ENCODE measurements at places on chromosomes 13 and 19. TPM values are rescaled to one million over a fixed set of nuclear protein-coding genes. Genes with fewer than 3 reads are reported as not detected.
A peak's percentile ranks its signal among the peaks of the same experiment; 100 is the strongest.

Gene AMH
- 2.6 TPM for total RNA-seq

DNA sequence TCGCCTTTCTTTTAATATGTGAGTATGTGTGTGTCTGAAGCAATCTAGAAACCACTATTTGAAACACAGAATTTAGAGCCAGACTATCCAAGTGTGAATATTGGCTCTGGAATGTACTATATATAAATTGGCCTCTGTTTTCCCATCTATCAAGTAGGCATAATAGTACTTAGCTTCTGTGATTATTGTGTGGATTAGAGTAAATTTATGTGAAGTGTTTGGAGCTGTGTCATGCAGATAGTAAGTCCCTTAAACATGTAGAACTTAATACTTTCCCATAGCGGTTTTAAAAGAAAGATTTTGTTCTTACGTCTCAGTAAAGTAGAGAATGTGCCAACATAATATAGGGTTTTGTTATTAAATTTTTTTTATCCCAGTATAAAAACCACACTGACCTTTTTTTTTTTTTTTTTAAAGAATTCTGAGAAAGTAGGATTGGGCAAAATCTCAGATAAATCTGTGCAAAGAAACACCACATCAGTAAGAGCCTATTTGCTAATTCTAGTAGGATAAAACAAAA lies 432.3 kb downstream of the RFC3 start:
- no peak overlapping the region for H3K4me3 ChIP-seq
- no peaks in the 10 kb centered on the region for H3K27me3 ChIP-seq
- no peaks in the 10 kb centered on the region for H3K4me1 ChIP-seq
- no peak overlapping the region for H3K27ac ChIP-seq

Gene S1PR5
- 3.1 TPM for total RNA-seq

GRCh38 chr19:17358395-17358794 lies 18.7 kb downstream of the PLVAP start:
- DNase-seq: no peak
- no peaks in the 10 kb centered on the region for H3K27me3 ChIP-seq
- H3K4me3 ChIP-seq: no peak overlapping the region
- H3K36me3 ChIP-seq: no peaks in the 10 kb centered on the region
- no peak overlapping the region for H3K27ac ChIP-seq
- no peaks in the 10 kb centered on the region for H3K4me1 ChIP-seq

DNA sequence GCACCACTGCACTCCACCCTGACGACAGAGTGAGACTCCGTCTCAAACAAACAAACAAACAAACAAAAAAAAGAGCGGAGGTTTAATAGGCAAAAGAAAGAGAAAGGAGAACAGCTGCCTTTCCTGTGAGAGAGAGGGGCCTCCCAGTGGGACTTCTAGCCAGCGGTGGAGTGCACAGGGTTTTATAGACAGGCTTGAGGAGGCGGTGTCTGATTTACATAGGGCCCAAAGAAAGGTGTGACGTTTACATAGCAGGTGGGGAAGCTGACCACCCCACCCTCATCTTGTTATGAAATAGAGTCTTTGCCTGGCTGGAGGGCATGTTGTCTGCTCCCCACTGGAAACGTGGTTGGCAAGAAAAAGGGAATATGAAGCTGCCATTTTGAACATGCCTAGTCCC lies 106.0 kb upstream of the CSNK1A1L start:
- no peak overlapping the region for H3K4me3 ChIP-seq
- H3K27ac ChIP-seq: no peak overlapping the region
- DNase-seq: peak; percentile 8
- no peaks in the 10 kb centered on the region for H3K4me1 ChIP-seq
- H3K36me3 ChIP-seq: no peaks in the 10 kb centered on the region
- H3K27me3 ChIP-seq: no peaks in the 10 kb centered on the region

GRCh38 chr19:35785339-35785627 lies 9.9 kb downstream of the ARHGAP33 start:
- peaks cover 12% of the 10 kb centered on the region for H3K4me1 ChIP-seq
- no peak overlapping the region for H3K27ac ChIP-seq
- H3K4me3 ChIP-seq: peak overlapping the region; percentile 77
- DNase-seq: no peak
- no peaks in the 10 kb centered on the region for H3K36me3 ChIP-seq

DNA sequence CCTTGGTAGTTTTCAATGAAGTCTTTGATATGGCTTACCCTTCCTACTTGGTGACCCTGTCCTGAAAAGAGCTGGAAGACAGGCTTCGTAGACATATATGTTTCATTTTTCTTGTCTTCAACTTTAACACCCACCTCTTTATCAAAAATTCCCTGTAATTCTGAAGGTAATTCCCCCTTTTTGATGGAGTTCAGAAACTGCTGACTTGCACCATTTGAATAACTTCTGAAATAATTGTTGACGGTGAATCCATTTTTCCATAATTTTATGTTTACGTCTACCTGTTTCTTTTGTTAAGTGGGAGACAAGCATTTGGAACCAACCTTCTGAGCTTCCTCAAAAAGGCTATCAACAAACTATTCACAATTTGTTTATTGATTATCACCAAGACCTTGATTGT lies 14.6 kb upstream of the ZNF177 start:
- H3K36me3 ChIP-seq: peaks cover 33% of the 10 kb centered on the region
- H3K27ac ChIP-seq: no peak overlapping the region
- no peak for DNase-seq
- no peaks in the 10 kb centered on the region for H3K4me1 ChIP-seq
- H3K4me3 ChIP-seq: no peak overlapping the region

Gene FFAR2
- total RNA-seq: not detected

Gene IL11
- 1.1 TPM for total RNA-seq

Gene FCHO1
- total RNA-seq: 42.3 TPM

DNA sequence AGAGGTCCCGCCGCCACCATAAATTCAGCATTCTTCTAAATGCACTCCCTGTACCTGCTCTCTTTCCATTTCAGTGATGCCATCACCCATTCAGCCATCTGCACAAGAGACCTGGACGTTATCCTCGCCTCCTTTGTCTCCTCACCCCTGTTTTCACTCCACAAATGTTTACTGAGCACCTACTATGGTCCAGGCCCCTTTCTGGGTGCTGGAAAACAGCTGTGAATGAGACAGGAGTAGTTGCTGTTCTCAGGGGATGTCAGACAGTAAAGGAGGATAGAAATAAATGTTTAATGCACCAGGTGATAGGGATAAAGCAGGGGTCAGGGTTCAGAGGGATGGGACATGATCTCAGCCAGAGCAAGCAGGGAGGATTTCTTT lies 3.3 kb downstream of the AP1M1 start:
- H3K27me3 ChIP-seq: no peaks in the 10 kb centered on the region
- no peak overlapping the region for H3K27ac ChIP-seq
- H3K36me3 ChIP-seq: no peaks in the 10 kb centered on the region
- no peak for DNase-seq

Gene FRY
- 4.1 TPM for total RNA-seq

DNA sequence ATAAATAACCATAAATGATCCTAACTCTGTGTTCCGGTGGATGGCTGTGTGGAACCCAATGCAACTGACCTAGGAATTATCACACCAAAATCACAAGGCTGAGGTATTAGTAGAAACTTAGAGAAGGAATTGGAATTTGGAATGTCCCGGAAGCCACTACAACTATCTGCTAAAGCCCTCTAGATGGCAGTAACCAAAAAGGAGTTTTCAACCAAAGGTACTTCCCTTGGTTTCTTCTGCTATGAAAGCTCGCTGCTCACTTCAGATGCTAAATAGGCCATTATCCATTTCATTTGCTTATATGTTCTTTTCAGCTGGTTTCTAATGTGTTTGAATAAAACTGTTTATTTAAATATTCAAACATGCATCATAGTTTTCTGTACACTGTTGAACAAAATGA lies 1589.1 kb upstream of the SPRY2 start:
- no peaks in the 10 kb centered on the region for H3K36me3 ChIP-seq
- H3K27ac ChIP-seq: no peak overlapping the region
- H3K27me3 ChIP-seq: no peaks in the 10 kb centered on the region
- H3K4me3 ChIP-seq: no peak overlapping the region
- peak; percentile 87 for DNase-seq
- H3K4me1 ChIP-seq: peaks cover 16% of the 10 kb centered on the region

Measured in GM23338 (cell line).